ENCODE measurements at places on chromosomes 4 and X.

DNA sequence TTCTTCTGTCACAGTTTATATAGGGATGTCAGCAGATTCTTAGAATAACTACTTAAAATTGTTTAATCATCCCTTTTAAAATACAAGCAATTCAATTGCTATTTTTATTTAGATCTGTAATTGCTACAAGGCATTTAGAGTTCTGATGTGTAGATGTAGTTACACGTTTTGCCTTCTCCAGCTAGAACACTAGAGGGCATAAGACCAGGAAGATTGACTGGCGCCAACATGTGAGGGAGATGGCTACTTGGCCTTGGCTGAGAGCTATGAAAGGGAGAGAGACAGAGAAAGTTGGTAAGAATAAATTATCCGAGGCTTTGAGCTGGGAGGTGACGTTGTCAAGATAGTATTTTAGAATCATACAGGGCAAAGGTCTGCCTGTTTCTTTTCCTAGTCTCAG lies 563.7 kb upstream of the PRKX start:
- no peak for DNase-seq

DNA sequence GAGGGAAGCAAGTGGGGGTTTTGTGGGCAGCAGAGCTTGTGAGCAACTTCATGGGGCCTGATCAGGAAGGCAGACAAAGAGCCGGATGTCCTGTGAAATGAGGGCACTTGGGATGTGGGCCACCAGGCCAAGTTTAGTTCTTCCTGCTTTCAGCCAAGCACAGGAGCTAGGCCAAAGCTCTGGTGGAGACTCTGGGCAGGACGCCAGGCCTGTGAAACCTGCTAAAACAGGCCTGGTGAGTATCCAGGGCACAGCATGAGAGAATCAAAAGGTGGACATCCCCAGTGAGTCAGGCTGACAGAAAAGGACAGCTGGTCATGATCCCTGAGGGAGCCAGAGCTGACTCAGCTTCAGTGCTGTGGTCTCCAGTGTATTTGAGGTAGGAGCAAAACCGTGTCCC lies 95.7 kb downstream of the NPNT start:
- DNase-seq, result no peak

DNA sequence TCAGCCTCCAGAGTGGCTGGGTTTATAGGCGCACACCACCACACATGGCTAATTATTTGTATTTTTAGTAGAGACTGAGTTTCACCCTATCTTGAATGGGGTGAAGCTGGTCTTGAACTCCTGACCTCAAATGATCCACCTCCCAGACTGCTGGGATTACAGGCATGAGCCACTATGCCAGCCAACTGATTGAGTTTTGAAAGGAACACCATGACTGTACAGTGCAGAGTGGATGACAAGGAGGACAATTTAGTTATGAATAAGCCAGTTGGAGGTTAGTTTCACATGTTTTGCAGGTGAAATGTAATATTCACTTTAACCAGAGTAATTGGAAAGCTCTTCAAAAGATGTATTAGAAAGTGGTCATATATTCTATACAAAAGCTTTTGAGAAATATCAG lies 60.8 kb downstream of the PCDH18 start:
- no peak for DNase-seq

GRCh38 chr4:139971111-139971510 lies 182.9 kb downstream of the MAML3 start:
- no peak for DNase-seq

GRCh38 chr4:77044461-77045150 lies 31.2 kb downstream of the CCNI start:
- peak; percentile 3 for DNase-seq

DNA sequence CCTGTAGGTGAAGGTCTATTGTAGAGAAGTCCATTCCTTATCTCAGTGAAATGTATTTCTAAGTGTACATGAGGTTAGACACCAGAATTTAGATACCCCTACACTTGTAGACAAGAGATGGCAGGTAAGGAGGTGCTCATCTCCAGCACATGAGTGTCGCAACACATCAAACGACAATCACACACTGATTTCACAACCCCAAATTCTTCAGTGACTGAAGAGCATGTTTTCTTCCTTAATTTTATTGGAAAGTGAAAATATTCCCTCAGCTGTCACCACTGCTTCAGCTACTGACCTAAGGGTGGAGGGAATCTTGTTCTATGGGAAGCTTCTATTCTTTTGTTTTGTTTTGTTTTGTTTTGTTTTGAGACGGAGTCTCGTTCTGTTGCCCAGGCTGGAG lies 280.3 kb downstream of the ARHGAP24 start:
- no peak for DNase-seq

DNA sequence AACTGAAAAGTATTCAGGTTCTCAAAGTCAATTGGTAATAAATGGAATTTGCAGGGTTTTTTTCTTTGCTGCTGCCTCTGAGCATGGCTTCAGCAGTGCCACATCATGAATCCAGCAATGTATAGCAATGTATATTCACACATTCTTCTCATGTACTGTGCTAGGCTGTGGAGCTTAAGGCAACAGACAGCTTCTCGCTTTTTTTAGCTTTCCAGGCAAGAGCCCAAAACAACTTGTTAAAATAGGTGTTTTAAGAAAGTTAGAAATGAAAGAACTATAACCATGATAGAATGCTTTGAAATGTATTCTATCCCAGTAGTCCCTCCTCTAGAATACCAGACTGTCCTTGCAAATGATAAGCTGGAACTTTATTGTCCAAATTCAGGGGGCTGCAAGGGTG lies 30.4 kb downstream of the SMIM43 start:
- DNase-seq, result no peak

- no peak for DNase-seq
These were observed 67.0 kb upstream of the GPC4 start for GRCh38 chrX:133482056-133482952.

GRCh38 chr4:3364634-3365314 lies 72.0 kb downstream of the RGS12 start:
- DNase-seq, result no peak

- DNase-seq, result no peak
These were observed 1.1 kb downstream of the CXCL1 start for GRCh38 chr4:73870260-73870659.

GRCh38 chr4:100936661-100937375 lies 410.5 kb downstream of the PPP3CA start:
- no peak for DNase-seq

DNA sequence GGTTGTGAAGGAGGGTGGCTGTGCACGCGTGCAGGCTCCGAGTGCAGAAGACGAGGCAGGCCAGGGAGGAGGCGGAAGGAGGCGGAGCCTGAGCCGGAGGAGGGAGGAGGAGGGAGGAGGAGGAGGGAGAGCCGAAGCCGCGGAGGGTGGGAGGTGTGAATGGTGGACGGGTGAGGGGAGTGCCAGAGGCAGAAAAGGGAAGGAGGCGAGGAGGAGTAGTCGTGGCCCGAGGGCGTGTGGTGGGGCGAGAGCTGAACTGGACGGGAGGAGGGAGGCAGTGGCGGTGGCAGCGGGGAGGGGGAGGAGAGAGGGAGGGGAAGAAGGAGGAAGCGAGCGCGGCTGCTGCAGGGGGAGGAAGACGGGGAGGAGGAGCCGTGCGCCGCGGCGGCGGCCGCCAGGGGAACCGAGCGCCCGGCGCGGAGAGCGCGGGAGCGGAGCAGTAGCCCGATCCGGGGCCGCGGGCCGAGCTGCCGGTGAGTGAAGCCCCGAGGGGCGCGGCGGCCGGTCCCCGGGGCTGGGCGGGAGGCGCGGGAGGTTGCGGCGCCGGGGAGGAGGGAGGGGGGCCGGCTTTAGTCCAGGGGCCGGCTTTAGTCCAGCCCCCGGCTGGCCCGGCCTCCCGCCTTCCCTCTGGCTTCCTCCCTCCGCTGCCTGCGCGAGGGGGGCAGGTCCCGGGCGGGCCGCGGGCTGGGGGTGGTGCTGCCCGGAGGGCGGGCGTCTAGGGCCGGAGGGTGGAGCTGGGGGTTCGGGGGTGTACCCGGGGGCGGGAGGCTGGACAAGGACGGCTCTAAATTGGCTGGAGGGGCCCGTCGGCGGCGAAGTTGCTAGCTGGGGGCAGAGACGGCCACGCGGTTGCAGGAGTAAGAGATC lies at the start of gene TMEM164:
TSS of gene TMEM164 (plus strand) at position 815 of the 867 bp plus-strand sequence. CDS start 661 bp downstream, outside the sequence.
- peak; percentile 63 for DNase-seq

DNA sequence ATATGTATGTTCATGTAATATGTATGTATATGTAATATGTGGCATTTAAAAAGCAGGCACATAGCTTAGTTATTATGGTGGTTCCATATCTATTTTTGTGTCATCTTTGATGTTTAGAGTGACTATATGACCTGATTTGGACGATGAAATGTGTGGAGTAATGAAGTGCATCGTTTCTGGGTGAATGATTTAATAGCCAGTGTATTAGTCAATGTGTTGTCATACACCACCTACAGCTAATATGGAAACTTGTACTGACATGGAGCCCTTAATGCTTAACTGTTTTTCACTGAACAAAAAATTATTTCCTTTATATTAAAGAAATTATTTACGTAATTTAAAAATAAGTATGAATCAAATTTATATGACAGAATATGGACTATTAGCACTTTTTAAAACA lies 292.3 kb upstream of the FSTL5 start:
- DNase-seq, result no peak

- DNase-seq, result peak; percentile 8
These were observed 1.7 kb downstream of the FRAS1 start for GRCh38 chr4:78058591-78059523.

DNA sequence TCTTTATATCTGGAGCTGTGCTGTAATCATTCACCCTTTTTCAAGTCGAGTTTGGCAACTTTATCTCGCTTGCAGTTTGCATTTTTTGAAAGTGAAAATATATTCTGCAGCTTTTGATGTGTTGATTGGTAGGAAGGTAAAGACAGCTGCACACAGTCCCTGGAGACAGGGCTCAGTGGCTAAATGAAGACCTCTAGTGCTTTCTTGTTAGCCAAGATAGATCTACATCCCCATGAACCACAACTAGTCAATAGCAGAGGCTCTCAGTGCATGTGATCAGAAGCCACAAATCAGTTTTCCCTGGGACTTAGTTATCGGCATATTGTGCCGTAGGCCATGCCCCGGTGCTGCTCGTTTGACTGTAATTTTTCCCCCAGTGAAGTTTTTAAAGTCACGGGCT lies 587.7 kb upstream of the PITX2 start:
- no peak for DNase-seq

Measured in NCI-H526 treated with DMSO at 0.1 percent for 48 hours (cell line).